Stimulated activated CD8-positive, alpha-beta memory T cell treated with anti-CD3 and anti-CD28 coated beads, Interleukin-7, amount 100 ng/mL, for 1 hour (primary cell): ENCODE measurements at places on chromosomes 12 and 14.

GRCh38 chr12:6724409-6724797 lies 557 bp downstream of the COPS7A start:
- no peak for DNase-seq

DNA sequence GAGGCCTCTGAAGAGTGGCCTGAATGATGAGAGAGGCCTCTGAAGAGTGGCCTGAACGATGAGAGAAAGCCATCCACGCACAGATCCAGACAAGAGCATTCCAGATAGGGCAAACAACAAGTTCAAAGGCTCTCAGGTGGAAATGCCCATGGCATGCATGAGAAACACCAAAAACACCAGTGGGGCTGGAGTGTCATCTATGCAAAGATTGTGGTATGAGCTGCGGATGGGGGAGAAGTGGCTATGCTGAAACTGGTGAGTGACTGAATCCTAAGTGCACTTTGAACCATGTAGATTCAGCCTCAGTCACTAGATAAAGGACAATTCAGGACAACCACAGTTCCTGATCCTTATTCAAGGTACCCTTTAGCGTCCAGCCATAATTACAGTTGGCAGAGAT lies 79.4 kb upstream of the GZMB start:
- no peak for DNase-seq

- DNase-seq: no peak
These were observed 22.1 kb downstream of the PTGER2 start for GRCh38 chr14:52336241-52336640.

- no peak for DNase-seq
These were observed 62.4 kb downstream of the SLC6A12 start for GRCh38 chr12:151579-151978.

DNA sequence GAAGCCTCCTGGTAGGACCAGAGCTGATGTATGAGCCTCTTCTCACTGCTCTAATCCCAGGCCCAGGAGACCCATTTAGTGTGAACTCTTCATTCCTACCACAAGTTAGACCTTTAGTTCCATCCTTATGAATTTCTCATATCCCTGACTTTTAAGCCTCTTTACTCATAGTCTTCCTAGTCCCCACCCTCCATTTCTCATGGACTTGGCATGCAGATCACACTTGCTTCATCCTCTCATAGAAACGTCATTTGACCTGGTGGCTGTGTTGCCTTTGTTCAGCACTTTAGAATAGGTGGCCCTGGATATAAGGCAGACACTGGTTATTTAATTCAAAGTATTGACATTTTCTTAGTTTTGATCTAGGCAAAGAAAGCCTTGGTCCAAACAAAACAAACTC lies 99.5 kb downstream of the SLC16A7 start:
- DNase-seq: no peak

- no peak for DNase-seq
These were observed 8.4 kb downstream of the TSPAN9 start for GRCh38 chr12:3085341-3086139.

- DNase-seq: no peak
These were observed 225.4 kb upstream of the CAND1 start for GRCh38 chr12:67043771-67044170.

DNA sequence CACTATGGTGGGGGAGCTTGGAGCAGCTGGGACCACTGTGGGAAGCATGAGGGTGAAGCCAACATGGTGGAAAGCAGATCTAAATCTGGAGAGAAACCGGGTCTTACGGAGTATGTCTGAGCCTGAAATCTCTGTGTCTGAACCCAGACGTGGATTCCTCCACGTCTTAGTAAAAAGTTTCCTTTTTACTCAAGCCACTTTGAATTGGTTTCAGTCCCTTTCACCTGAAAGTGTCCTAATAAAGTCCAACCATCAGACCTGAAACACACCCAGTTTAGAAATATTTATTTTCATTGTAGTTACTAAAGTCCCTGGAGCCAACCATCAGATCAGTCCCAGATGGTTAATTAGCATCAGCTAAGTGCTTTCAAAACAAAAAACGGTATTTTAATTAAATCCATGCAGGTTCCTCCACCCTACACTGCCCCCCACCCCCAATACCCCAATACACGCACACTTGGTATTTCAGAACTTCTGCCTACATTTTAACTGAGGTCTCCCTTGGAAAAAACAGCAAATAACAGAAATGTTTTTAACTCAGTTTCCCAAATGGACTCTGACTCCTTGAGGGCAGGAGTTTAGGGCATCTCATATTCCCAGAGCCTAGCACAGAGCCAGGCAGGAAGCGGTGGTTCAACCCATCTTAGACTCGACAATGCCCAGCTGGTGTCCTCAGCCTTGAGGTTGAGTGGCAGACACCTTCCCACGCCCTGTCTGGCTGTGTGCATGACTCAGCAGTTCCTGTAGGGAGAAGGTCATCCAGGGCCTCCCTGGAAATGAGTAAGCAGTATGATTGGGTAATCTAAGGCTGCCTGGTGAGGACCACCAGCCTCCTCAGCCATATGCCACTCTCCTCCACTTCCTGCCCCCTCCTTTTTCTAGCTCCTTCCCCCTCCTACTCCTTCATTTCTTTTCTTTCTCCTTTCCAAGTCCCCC lies 175.8 kb downstream of the TTC8 start:
- DNase-seq: no peak

- no peak for DNase-seq
These were observed 7.6 kb upstream of the LGR5 start for GRCh38 chr12:71431991-71432390.

GRCh38 chr14:89635615-89636014 lies 218.6 kb upstream of the FOXN3 start:
- no peak for DNase-seq

GRCh38 chr14:80978403-80978802 lies 23.0 kb downstream of the TSHR start:
- no peak for DNase-seq

DNA sequence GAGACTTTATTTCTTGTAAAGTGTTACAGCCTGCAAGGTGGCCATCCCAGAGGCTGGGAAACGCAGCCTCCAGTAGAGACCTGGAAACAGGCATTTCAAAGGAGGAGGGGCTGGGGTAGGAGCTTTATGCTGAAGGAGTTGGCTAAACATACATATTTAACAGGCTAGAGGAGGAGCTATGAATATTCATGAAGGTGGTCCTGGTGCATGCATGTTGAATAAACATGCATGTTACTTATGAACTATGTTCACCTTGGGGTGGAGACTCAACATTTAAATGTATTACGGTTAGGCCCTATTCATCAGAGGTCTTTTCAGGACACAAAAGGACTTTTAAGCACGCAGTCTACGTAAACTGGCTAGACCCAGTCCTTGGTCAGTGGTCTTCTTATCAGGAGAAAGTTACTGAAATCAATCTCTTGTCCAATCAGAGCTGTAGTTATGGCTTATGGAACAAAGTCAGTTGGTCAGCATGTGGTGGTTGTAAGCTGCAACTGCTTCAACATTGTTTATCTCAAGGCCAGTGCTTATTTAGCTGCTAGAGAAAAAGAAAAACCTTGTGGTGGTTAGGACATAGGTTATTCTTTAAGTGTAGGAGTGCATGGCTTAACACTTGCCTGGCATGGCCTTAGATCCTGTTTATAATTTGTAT lies 11.4 kb upstream of the ARF6 start:
- no peak for DNase-seq

DNA sequence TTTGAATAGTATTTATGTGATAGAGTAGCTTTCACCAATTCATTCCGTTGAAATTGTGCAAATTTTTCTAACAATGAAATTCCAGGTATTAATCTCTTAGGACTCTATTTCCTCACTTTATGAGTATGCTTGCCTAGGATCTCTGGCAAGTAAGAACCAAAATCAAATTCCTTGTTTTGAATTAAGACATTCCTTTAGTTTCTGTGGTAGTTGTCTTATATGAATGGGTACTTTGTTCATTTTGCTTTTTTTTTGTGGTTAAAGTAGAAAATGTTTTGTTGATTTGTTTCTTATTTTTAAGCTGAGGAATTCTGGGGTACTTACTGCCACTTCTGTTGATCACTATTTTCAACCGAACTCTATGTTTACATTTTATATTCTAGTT lies 59.8 kb downstream of the KITLG start:
- no peak for DNase-seq

DNA sequence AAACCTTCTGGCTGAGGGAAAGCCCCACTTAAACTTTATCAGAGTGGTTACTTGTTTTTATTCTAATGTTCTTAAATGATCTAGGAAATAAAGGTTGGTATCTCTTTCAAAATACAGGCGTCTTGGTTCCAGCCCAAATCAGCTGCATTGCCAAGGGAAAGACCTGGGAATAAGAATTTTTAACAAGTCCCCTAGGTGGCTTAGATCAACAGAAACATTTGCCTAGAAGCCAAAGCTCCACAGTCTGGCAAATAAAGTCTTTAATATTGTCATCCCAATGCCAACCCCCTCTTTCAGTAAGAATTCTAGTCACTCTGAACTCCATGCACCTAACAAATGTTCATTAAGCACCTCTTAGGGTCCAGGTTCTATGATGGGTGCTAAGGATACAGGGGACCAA lies 66.8 kb downstream of the ARL6IP4 start:
- DNase-seq: no peak

DNA sequence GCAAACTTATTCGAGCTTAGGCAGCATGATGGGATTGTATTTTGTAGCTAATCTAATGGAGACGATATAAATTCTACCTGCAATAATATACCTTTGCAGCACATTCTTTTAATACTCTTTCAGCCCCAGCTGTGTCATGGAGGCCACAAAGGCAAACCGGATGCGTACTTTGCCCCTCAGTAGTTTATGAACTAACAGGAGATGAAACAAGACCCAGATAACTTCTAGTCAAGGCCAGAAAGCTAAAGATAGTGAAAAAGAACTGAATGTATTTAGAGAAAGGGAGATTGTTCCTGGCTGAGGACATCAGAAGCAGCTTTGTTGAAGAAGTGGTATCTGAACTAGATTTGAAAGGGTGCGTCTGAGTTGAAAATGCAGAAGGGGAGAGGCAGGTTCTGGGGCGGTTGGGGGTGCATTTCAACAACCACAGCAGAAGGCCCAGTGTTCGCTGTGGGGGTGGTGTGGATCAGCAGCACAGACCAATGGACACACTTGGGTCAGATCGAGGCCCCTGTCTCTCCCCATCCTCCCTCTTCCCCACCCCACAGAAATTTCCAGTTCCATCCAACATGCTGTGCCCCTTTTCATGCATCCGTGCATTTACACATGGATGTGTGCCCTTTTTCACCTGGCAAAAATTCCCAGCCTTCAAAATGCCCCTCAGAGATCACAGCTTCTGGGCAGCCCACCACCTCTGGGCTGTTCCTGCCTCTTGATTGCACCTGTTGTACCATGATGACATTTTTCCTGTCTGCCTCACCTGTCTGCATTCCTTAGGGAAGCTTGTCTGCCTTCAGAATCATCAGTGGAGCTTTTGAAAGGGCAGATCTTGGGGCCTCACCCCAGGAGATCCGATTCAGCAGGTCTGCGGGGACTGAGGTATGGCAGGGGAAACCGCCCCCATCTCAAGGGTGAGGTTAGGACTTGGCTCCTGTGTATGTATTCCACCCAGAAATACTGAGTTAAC lies 2.2 kb downstream of the ZNF839 start:
- DNase-seq: no peak

- no peak for DNase-seq
These were observed 364.5 kb downstream of the PAWR start for GRCh38 chr12:79326222-79326621.

DNA sequence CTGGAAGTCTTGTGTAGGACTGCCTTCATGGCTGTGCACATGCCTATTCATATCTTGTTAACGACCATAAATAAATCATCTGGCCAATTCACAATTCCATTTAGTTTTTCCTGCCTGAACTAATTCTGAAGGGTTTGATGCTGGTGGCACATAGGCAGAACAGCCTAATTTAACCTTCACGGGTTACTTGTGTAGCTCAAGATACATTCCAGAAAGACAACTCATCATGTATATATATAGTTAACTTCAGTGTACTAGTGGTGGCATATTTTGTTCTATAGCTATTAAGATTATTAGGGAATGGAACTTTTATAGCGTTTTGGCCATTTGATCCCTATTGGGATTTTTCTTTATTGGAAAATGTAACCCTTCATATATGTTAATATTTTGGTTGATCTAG lies 31.4 kb downstream of the CFAP54 start:
- no peak for DNase-seq

GRCh38 chr12:2290091-2290490 lies 237.3 kb downstream of the CACNA1C start:
- DNase-seq: no peak

- DNase-seq: no peak
These were observed 728.9 kb upstream of the TBX3 start for GRCh38 chr12:115412831-115413230.

DNA sequence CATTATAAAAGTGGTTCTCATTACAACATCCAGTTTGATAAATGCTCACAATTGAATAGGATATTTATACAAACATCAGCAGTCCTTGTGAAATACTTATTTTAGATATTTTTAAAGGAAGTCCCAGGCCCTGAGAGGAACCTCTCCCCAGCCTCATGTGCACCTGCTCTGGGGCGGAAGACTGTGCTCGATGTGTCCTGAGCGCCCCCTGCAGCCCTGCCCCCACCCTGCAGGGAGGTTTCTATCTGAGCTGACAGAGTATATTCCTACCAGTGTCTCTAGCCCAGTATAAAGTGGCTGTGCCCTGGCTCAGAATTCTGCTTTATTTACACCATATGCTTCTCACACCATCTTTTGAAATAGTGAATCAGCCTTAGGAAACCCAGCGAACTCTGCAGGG lies 1349.1 kb downstream of the TMEM121 start:
- no peak for DNase-seq

DNA sequence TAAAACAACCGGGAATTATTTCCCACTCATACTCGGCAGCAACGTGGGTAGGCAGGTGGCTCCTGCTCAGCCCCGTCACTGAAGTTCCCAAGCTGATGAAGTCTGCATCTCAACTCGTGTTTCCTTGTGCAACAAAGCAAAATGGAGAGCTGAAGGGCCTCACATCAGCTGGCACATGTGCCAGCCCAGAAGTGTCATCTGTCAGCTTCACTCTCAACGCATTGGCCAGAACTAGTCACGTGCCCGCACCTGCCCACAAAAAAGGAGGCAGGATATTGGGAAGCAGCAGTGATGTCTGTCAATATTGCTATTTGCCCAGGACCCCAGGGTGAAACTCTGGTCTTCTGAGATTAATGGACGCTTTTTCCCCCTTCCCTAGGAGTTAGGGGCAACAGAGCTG lies 344.0 kb downstream of the BCL11B start:
- no peak for DNase-seq

GRCh38 chr14:100730581-100730980 lies 3.9 kb downstream of the DLK1 start:
- no peak for DNase-seq

DNA sequence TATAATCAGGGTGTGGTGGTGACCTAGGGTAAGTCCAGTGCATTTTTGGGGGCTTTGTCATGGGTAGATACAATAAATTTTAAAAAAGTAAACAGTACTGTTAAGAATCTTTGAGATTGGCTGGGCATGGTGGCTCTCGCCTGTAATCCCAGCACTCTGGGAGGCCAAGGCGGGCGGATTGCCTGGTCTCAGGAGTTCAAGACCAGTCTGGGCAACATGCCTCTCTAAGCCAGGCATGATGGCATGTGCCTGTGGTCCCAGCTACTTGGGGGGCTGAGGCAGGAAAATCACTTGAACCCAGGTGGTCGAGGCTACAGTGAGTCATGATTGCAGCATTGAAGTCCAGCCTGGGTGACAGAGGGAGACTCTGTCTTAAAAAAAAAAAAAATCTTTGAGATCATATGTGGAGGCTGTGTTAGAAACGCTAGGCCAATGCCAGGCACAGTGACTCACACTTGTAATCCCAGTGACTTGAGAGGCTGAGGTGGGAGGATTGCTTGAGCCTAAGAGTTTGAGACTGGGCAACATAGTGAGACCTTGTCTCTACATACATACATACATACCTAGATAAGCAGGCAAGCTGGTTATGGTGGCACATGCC lies 67.7 kb downstream of the PRKCH start:
- no peak for DNase-seq
